Gastroesophageal sphincter (tissue), 4 donors: ENCODE measurements at places on chromosomes 6 and 20. TPM values are rescaled to one million over a fixed set of nuclear protein-coding genes. Genes with fewer than 3 reads are reported as not detected.

Gene BPIFB6
- not detected for total RNA-seq

Gene GINS1
- 1.2 TPM for total RNA-seq

Gene GABRR1
- total RNA-seq, result not detected

Gene PPIL6
- 2.0 TPM for total RNA-seq

Gene ZNF217
- total RNA-seq, result 16.3 TPM

Gene FERMT1
- 0.16 TPM for total RNA-seq

Gene MCHR2
- not detected for total RNA-seq

Gene IRF4
- total RNA-seq, result 1.2 TPM

Gene CDYL
- 32.0 TPM for total RNA-seq

Gene TMC2
- total RNA-seq, result not detected

Gene HELZ2
- 14.2 TPM for total RNA-seq

Gene PTPRT
- not detected for total RNA-seq

Gene EPB41L1
- 31.8 TPM for total RNA-seq

Gene LAMP5
- not detected for total RNA-seq

Gene COMMD7
- total RNA-seq, result 33.2 TPM

Gene SLC32A1
- total RNA-seq, result not detected

Gene PLAGL2
- 6.2 TPM for total RNA-seq

Gene ZSWIM3
- total RNA-seq, result 2.8 TPM

Gene RIN2
- total RNA-seq, result 58.7 TPM

Gene COL20A1
- total RNA-seq, result not detected

Gene PTK6
- 0.42 TPM for total RNA-seq

Gene SLC22A16
- 0.35 TPM for total RNA-seq

Gene DCBLD1
- 5.0 TPM for total RNA-seq

Gene GSTA3
- not detected for total RNA-seq

Gene CDH4
- total RNA-seq, result under 0.01 TPM

Gene PCED1A
- 16.8 TPM for total RNA-seq

Gene CCN6
- total RNA-seq, result not detected

Gene GATA5
- 0.31 TPM for total RNA-seq

Gene OTOR
- total RNA-seq, result not detected

Gene C6orf132
- 1.4 TPM for total RNA-seq

Gene WDR46
- 35.3 TPM for total RNA-seq

Gene EPM2A
- total RNA-seq, result 83.7 TPM

Gene C20orf202
- 0.27 TPM for total RNA-seq

Gene KCNK16
- total RNA-seq, result not detected

Gene TMEM244
- total RNA-seq, result not detected

Gene BNIP5
- total RNA-seq, result not detected

Gene IL17A
- total RNA-seq, result not detected

Gene MUC22
- total RNA-seq, result 0.62 TPM

Gene KHDRBS2
- total RNA-seq, result 0.62 TPM

Gene PXDC1
- 182 TPM for total RNA-seq

Gene FOXP4
- 14.8 TPM for total RNA-seq

Gene NUS1
- 31.0 TPM for total RNA-seq

Gene ALDH8A1
- 1.2 TPM for total RNA-seq

Gene FAM50B
- 23.7 TPM for total RNA-seq

Gene OOEP
- not detected for total RNA-seq

Gene SERAC1
- total RNA-seq, result 22.9 TPM

Gene STMN3
- 13.7 TPM for total RNA-seq

Gene SLC17A2
- total RNA-seq, result not detected

Gene TFAP2C
- 3.8 TPM for total RNA-seq
